ENCODE measurements at places on chromosomes 3 and 15.

GRCh38 chr3:33786565-33787327 is 11.7 kb upstream of the PDCD6IP start:
- DNase-seq = peak; percentile 62

GRCh38 chr15:40441565-40442531 is 1.1 kb downstream of the BAHD1 start:
- DNase-seq = peak; percentile 50

GRCh38 chr3:3119393-3119851 is 7.3 kb upstream of the TRNT1 start:
- no peak for DNase-seq

DNA sequence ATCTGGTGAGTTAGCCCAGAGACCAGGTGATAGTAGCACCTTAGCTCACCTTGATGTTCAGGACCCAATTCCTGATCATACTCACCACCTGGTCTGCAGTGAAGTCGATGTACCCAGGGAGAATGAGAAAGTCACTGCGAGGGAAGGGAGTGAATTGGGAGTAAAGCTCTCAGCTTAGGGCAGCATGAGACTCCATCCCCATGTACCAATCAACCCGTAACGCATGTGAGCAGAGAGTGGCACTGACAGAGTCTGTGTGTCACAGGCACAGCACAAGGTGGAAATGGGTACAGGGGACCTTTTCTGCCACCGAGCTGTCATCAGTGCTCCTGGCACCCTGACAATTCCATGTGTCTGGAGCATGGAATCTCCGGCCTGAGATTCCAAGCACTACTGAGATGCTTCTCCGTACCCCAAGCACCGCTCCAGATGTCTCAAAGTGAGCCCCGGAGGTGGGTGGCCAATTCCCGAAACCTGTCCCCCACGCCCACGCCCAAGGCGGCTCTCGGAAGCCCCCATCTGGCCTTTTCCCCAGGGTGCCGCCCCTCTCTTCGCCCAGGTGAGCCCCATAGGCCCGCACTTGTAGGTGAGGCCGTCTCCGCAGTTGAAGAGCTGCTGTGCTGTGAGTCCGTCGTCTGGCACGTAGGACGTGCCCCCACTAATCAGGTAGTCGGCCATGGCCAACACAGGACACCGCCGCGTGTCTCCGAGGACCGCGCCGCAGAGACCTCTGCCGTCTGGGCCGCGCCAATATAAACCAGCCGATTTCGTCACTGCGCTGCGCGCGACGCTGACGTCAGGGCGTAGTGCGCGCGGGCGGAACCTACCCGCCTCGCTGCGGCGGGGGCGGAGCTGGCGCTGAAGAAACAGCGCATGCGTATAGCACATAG is at the start of gene IMPDH2:
TSS of gene IMPDH2 (minus strand) at position 726 of the 890 bp plus-strand sequence. CDS start at position 678, 48 bp downstream.
- peak; percentile 98 for DNase-seq

GRCh38 chr3:49976942-49977341 is 37.0 kb downstream of the RBM6 start:
- no peak for DNase-seq

DNA sequence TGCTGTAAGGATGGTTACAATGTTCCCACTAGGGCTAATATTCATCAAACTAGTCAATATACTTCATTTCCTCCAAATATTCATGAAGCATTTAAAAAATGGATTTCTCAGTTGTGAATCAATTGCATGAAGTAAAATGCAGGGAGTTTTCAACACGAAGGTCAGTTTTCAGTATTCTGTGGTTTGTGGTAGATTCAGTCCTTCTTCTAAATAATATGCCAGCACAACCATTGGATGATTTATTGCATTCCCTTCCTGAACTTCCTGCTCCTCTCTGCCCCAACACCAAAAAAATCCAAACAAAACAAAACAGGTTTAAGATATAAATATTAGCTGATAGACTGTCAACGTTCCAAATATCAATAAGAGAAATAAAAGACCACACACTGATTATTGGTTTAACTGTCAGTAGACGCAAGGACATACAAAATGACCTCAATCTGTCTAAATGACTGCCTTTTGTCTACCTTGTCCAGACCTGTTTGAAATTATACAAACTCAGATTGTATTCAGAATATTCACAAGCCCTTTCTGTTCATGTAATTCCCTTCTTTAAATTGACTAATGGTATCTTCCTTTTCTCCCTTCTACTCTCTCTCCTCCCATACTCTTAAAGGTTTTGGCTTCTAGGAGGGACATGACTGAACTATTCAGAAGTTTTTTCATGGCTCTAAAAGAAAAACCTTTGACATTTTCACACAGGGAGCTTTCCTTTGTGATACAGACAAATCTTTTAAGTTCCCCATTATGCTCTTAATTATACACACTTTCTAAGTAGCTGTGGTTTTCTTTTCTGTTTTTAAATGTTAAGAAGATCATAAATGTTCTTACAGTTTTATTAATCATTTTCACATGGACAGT is 92.6 kb upstream of the STT3B start:
- DNase-seq = no peak

- DNase-seq = peak; percentile 76
Observed at GRCh38 chr15:89003865-89004725, 84.2 kb upstream of the ABHD2 start.

GRCh38 chr15:78676424-78677110 is 35.6 kb upstream of the CHRNB4 start:
- DNase-seq = no peak
